ENCODE measurements at places on chromosomes 1 and 21.
A peak's percentile ranks its signal among the peaks of the same experiment; 100 is the strongest.

DNA sequence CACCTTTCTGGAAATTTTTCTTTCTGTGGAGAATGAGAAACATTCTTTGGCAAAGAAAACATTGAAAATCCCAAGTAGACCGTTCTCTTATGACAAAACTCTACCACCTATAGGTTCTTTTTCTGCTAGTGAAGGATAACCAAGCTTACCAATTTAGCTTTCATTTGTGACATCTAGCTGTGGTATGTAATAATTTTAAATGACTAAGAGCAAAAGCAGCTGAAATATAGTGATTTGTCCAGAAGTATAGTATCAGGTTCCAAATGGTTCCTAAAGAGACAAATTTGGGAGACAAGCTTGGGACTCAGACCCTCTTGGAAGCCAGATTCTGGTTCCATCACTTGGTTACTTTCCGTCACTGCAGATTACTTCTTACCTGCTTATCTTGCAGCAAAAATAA lies 24.4 kb downstream of the FUBP1 start:
- H3K27ac ChIP-seq = no peak overlapping the region
- peaks cover 79% of the 10 kb centered on the region for H3K36me3 ChIP-seq
- no peak for DNase-seq
- H3K27me3 ChIP-seq = no peaks in the 10 kb centered on the region
- H3K4me3 ChIP-seq = no peak overlapping the region

DNA sequence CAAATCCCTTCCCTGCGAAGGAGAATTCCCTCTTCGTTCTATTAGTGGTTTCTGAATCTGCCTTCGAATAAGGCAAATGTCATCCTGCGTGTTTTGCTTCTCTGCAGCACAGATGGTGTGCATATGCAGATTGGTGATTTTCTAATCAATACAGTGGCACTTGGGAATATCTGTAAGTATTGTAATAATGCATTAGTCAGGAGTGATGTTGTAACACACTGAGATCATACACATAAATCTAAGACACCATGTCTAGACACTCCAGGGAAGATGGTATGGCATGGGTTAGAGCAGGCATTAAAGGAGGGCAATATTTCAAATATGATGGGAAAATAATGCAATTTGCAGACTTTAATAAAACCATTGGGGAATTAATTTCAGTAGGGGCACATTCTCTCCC lies 513.2 kb upstream of the PTBP2 start:
- H3K27ac ChIP-seq = no peak overlapping the region
- H3K4me3 ChIP-seq = no peak overlapping the region
- no peaks in the 10 kb centered on the region for H3K27me3 ChIP-seq
- H3K4me1 ChIP-seq = no peaks in the 10 kb centered on the region
- DNase-seq = no peak

GRCh38 chr1:21534674-21535378 lies 25.6 kb downstream of the ALPL start:
- H3K4me1 ChIP-seq = peaks cover 5% of the 10 kb centered on the region
- H3K36me3 ChIP-seq = no peaks in the 10 kb centered on the region
- H3K27ac ChIP-seq = no peak overlapping the region
- H3K27me3 ChIP-seq = peaks cover 19% of the 10 kb centered on the region
- H3K4me3 ChIP-seq = no peak overlapping the region

DNA sequence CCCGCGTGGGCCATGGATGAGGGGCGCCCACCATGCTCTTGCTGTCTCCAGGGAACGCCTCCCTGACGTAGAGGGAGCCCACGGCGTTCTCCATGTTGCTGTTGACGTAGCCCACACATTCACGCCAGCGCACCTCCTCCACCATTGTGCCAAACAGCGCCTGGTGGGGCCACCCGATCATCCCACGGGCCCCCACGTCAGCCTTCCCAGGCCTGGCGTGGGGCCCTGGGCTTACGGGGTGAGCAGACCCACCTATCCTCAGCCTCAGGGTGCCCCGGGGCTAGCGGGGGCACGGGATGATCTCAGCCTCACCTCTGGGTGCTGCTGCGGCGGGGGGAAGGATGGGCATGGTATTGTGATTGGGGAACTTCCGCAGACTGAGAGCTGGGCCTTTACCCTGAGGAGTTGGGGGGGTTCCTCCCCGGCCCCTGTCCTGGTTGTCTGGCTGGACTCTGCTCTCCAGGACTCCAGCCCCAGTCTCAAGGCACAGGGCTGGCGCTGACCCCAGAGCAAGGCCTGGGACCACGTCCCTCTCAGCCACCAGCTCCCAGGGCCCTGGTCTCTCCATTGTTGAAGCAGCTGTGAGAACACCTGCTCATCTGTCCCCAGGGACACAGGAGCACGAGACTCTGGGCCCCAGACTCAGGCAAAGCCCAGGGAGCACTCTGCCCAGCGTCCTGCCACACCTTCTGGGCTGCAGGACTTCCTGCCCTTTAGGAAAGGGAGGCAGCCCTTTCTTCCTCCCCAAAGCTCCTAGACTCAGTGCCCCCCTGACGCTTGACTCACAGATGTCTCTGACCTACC lies 10.2 kb downstream of the PRXL2B start:
- H3K36me3 ChIP-seq = no peaks in the 10 kb centered on the region
- peak; percentile 12 for DNase-seq
- no peak overlapping the region for H3K27ac ChIP-seq
